ENCODE measurements at places on chromosomes 1 and 21.

GRCh38 chr1:223827193-223827663 is 18.5 kb downstream of the TP53BP2 start:
- peaks cover 37% of the 10 kb centered on the region for H3K4me1 ChIP-seq
- no peaks in the 10 kb centered on the region for H3K27me3 ChIP-seq
- no peak overlapping the region for H3K27ac ChIP-seq
- H3K36me3 ChIP-seq, result no peaks in the 10 kb centered on the region

DNA sequence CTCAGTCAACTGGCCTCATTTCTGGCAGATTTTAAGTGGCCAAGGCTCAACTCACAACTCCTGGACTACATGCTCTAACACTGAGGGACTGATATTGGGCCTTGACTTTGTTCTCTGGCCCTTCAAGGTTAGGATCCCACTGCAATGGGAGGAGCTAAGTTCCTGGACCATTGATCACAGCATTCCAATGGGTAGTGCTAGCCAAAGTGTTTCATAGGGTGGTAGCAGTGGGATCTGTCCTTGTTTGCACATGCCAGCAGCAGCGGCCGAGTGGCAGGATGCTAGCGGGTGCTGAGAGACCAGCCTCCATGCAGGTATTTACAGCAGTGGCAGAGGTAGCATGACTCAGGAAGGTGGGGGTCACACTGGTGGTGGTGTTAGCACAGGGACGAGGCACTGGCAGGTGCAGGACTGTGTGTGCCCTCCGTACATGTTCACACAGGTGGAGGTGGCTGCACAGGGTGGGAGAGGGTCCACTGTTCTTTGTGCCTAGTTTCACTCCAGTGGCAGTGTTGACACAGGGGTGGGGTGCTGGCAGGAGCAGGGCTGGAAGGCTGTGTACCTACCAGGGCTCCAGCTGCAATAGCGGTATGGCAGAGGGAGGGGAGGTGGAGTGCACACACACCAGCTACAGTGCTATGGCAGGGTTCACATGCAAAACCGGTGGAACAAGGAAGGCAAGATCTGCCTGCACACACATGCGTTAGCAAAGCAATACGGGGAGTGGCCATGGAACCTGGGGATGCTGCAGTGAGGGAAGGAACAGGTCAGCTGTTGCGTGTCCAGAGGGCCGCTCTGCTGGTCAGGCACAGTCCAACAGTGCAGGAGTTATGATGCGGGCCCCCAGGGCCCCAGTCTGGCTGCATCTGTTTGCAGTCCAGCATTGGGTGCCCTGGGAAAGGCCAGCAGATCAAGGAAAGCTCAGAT is 51.7 kb downstream of the COL24A1 start:
- H3K4me1 ChIP-seq, result no peaks in the 10 kb centered on the region
- no peak for DNase-seq
- H3K27ac ChIP-seq, result no peak overlapping the region
- no peaks in the 10 kb centered on the region for H3K27me3 ChIP-seq
- H3K4me3 ChIP-seq, result no peak overlapping the region
- no peaks in the 10 kb centered on the region for H3K36me3 ChIP-seq

GRCh38 chr21:16667395-16667794 is 845.4 kb upstream of the CXADR start:
- H3K4me1 ChIP-seq, result no peaks in the 10 kb centered on the region
- no peak overlapping the region for H3K4me3 ChIP-seq
- H3K27ac ChIP-seq, result no peak overlapping the region
- H3K36me3 ChIP-seq, result no peaks in the 10 kb centered on the region

DNA sequence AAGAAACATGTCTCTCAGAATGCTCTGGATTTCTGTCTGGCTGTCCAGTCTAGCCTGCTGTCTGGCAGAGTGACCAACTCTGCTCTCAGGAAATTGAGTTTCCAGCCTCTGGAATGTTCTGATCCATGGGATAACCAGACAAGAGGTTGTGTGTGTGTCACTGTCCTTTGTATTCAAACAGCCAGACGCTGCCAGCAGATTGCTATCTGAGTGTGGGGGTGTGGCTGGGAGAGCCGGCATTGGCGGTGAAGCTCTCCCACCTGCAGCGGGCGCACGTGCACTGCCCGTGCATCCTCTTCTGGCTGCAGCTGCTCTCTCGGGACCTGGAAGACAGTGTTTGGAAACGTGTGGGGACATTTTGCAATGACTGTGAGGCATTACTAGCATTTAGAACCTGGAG is 26.1 kb downstream of the PKP1 start:
- no peak overlapping the region for H3K4me3 ChIP-seq
- H3K27ac ChIP-seq, result peak overlapping the region; percentile 93
- no peak for DNase-seq
- peaks cover 74% of the 10 kb centered on the region for H3K4me1 ChIP-seq
- H3K36me3 ChIP-seq, result no peaks in the 10 kb centered on the region

DNA sequence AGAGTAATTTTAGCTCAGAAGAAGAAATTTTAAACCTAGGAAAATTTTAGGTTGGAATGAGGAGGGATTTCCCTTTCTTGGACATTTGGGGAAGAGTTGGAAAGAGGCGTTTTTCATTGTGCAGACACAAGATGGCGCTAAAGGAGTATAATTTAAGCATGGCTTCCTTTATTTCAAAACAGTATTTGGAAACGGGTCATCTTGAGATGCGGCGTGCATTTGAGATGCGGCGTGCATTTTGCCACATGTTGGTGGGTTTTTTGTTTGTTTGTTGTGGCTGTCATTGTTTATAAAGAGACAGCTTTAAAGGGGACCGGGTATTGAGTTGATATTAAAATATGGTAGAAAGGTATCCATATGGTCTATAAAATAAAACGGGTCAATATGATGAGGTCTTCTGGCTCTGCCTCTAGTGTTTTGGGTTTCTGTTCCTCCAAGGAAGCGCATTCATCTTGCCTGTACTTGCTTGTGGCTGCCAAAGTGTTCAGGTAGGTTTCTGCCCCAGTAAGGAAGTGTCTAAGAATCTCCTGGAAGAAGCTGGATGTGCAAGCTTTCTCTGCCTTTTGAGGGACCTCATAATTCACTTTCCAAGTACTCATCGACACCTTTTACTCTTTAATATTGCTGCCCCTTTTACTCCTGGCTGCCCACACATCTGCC is 210.3 kb downstream of the SLC35F3 start:
- no peak overlapping the region for H3K27ac ChIP-seq
- H3K4me3 ChIP-seq, result no peak overlapping the region
- no peaks in the 10 kb centered on the region for H3K27me3 ChIP-seq

Measured in vagina (tissue), 2 donors.